Smooth muscle cell of trachea (primary cell): ENCODE measurements at places on chromosomes 1 and 21. TPM values are rescaled to one million over a fixed set of nuclear protein-coding genes. Genes with fewer than 3 reads are reported as not detected.

The POU3F1 gene
- under 0.01 and 0.17 TPM in 2 replicates for total RNA-seq

The ARHGAP29 gene
- total RNA-seq, result 36.7 and 84.1 TPM in 2 replicates

The DPH2 gene
- 8.3 and 12.4 TPM in 2 replicates for total RNA-seq

The PLEKHM2 gene
- total RNA-seq, result 76.4 and 158 TPM in 2 replicates

The RPE65 gene
- total RNA-seq, result not detected in 2 replicates

The DCDC2B gene
- not detected in 2 replicates for total RNA-seq

The MEX3A gene
- total RNA-seq, result 0.73 and 2.0 TPM in 2 replicates

The CFHR5 gene
- not detected in 2 replicates for total RNA-seq
